Left ventricle myocardium superior (tissue), 1 donor: ENCODE measurements at places on chromosomes 1 and 21. TPM values are rescaled to one million over a fixed set of nuclear protein-coding genes. Genes with fewer than 3 reads are reported as not detected.

Gene OR14K1
- not detected for total RNA-seq

Gene PCSK9
- total RNA-seq: not detected

Gene BRINP3
- total RNA-seq: 0.10 TPM

Gene MACO1
- total RNA-seq: 15.6 TPM

Gene NVL
- 9.5 TPM for total RNA-seq

Gene EDARADD
- 3.0 TPM for total RNA-seq

Gene COPA
- 93.0 TPM for total RNA-seq
